ENCODE measurements at places on chromosomes 5 and 9.

DNA sequence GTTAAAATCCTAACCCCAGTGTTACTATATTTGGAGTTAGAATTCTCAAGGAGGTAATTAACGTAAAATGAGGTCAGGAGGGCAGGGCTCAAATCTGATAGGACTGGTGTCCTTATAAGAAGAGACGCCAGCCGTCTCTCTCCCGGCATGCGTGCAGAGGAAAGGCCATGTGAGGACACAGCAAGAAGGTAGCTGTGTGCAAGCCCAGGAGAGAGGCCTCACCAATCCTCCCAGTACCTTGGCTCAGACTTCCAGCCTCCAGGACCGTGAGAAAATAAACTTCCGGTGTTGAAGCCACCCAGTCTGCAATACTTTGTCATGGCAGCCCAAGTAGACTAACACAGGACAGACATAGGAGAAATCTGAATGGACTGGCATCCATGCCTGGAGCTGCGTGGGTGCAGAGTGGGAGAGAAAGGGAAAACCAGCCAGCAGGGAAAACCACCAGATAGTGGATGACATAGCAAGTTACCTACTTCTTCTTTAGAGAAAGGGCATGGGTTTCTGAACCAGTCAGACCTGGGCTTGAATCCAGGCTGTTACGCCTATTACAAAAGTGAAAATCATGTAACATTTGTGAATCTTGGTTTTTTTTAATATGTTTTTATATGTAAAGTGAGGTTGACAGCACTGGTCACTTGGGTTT is 89.2 kb downstream of the FSTL4 start:
- DNase-seq, result no peak

- no peak for DNase-seq
Observed at GRCh38 chr5:60196385-60197113, 303.0 kb upstream of the PDE4D start.

GRCh38 chr5:110638970-110639902 is 87.2 kb downstream of the TMEM232 start:
- no peak for DNase-seq

DNA sequence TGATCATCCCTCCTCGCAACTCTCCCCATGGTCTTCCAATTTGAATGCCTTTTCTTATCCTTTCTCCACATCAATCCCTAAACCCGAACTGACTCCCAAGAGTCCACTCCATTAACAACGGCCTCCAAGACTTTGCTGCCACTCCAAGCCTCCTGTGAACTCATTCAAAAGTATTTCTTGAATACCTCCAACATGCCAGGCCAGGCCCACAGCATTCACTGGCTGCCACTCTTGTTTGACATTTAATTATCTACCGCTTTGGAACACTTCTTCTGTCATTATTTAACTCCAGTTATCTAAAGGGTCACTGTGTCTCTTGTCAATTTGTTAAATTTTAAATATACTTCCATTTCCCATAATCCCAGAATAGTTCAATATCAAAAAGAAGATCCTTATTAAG is 378.9 kb downstream of the EFNA5 start:
- no peak for DNase-seq

GRCh38 chr9:112433499-112434392 is 52.9 kb upstream of the KIAA1958 start:
- no peak for DNase-seq

GRCh38 chr9:35556776-35557175 is 48.3 kb upstream of the TESK1 start:
- DNase-seq, result no peak

GRCh38 chr5:168583742-168584482 is 4.7 kb upstream of the PANK3 start:
- no peak for DNase-seq

DNA sequence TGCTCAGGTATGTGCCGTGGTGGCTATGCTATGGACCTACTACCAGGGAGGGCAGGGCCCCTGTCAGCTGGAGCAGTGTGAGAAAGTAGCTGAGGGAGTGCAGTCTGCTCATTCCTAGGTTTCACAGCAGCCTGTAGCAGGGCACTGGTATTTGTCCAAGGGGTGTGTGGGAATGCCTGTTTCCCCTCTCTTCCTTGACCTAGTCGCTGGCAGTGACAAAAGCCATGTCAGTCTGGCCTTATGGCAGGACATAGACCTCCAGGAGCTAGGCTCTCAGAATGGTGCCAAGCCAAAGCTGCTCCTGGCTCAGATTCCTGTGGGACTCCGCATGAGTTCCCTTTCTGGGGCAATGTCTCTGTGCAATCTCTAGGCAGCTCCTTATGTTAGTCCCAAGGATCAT is 253.9 kb upstream of the TYRP1 start:
- DNase-seq, result no peak

DNA sequence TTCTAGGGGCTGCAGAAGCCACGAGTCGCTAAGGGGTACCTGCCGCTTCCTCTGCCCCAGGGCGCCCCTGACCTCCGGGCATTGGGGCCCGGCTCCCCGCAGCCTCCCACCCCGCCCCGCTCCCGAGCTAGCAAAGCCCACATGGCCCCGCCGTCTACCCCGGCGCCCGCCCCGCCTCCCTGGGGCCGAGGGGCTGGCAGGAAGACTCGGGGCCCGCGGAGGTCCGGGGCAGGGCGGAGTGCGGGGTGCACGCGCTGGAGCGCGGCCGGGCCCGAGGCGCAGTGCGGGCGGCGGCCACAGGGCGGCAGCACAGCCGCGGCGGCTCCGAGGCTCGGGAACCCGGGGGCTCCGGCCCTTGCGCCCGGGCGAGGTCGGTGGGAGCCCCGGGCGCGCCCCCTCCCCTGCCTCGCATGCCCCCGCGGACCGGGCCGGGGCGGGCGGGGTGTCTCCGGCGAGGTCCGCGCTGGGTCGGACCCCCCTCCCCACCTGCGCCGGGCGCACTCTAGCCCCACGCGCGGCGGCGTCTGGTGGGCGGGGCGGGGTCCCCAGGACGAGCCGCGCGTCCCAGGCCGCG is 6.7 kb downstream of the NRARP start:
- no peak for DNase-seq

DNA sequence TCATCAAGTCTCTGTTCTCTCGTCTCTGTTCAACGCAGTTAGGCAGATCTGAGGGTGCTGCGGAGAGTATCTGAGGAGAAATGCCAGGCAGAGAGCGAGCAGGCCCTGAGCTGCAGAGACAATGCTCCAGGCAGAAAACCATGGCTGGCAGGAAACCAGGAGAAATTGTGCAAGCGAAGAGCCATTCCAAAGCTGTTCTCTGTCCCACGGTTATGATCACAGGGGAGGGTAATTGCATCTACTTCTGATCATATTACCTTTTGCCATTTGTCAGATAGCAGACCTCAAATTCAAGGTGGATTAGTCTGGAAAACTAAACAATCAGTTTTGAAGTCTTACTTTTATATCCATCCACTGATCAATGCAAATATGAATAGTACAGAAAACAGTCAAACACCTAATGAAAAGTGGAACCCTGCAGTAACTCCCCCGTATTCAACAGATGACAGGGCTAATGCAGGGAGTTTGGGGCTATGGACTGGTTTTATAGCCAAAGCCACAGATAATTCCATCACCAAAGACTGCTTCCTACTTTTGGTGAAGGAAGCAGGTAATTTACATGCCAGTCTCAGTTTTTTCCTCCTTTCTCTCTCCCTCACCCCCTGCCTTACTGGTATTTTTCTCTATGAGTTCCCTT is 228.0 kb downstream of the DCP2 start:
- DNase-seq, result no peak

GRCh38 chr5:157558041-157558595 is 17.5 kb downstream of the ADAM19 start:
- DNase-seq, result no peak

DNA sequence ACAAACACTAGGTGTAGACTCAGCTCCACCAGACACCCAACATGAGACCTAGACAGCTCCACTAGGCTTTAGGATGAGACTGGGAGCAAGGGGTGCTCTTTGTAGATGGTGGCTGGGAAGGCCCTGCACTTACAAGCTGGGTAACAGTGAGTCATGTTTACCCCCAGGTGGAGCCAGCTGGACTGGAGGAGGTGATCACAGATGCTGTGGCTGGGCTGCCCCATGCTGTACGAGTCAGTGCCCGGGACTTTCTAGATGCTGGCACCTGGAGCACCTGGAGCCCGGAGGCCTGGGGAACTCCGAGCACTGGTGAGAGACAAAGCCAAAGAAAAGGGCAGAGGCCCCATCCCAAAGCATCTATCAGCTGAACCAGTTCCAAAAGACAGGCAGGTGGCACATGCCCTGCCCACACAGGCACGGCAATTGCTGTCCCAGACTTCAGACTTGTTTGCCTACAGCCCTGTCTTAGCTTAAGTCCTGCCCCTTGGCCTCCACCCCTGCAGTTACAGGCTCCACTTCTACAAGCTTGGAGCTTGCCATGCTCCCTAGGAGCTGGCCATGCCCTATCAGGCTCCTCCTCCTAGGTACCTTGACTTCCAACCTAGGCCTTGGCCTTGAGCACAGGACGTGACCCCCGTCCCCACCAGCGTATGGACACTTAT is 2.7 kb downstream of the CCL27 start:
- DNase-seq, result no peak

DNA sequence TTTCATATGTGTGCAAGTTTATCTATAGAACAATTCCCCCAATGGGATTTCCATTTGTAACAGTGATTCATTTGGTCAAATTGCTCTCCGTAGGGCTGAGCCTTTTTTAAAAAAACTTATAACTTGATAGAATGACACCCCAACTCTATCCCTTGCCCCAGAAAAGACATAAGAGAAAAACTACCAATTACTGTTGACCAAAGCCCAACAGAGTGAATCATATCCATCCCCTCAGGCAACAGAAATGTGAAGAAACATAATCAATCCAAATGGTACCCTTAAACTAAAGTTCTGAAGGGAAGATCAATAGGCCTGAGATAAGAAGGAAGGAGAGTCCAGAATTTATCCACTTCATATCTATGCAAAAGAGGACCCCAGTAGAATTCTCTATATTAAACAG is 17.8 kb downstream of the TICAM2 start:
- DNase-seq, result no peak

DNA sequence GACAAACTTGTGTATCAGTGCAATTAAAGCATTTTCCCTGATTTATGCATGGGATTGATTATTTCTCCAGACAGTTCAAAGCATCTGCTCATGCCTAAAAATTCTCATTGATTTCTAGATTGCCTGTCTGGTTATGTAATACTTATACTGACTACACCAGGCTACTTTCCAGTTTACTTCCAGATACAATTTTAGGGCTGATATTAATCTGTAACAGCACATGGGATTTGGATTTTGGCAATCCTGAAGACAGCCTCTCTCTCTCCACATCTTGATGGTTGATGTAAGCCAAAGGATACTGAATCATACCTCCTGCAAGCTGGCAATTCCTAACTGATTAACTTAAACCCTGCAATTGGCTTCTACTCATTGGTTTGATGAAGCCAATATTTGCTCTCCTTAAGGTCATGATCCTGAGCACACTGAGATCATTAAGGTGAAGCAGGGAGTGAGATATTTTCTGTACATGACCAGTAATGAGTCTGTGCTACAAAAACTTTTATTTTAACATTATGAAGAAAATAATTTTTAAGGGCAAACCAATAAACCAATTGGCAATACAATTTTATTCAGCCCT is 25.7 kb upstream of the FBXL7 start:
- DNase-seq, result no peak

DNA sequence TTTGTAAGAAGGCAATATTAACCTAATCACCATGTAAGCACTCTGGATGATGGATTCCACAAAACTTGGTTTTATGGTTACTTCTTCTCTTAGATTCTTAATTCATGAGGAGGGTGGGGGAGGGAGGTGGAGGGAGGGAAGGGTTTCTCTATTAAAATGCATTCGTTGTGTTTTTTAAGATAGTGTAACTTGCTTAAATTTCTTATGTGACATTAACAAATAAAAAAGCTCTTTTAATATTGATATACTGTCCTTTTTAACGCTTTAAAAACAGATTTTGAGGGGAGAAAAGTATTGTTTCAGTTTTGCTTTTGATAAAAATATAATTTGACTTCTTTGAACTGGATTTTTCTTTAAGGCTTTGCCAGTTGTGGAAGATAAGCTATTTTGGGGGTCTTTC is 59.8 kb downstream of the LMNB1 start:
- DNase-seq, result no peak

DNA sequence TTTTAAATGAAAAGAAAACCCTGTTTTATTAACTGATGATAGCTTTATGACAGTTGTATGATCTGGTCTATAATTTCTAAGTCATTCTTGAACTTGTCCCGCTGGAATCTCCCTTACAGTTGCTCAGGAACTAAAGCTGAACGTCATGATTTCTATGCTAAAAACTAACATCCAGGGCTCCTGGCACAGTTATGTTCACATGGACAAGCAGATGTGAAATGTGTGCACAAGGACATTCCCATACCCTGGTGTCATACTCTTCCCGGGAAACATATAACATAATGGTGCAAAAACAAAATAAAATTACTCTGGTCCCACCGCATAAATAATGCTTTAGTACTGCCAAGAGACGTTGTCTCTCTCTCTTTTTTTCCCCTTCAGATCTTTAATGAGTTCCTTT is 134.9 kb downstream of the PRDM6 start:
- DNase-seq, result no peak

- DNase-seq, result no peak
Observed at GRCh38 chr9:97039514-97039860, 545 bp upstream of the CTSV start.

DNA sequence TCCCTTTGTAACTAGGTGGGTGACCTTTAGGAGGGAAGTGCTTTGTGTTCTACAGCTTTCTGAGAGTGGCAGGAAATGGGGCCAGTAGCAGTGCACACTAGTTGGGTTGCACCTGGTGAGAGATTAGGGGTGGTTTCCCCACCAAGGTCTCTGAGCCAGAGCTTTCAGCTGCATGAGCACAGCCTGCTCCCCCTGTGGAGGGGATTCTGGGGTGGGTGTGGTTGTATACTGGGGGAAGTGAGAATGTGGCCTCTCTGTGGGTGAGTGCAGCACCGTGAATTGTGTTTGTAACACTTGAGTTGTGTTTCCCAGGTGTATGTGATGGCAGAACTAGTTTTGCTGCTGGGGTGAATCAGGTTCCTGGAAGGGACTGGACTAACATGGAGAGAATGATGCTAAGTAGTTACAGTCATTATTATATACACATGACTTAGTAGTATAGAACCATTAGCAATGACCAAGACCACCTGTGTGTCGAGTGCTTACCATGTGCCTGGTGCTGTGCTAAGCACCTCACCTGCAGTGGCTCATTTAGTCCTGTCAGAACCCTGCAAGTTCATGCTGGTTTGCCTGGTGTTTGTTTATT is 11.8 kb upstream of the CXXC5 start:
- DNase-seq, result no peak

DNA sequence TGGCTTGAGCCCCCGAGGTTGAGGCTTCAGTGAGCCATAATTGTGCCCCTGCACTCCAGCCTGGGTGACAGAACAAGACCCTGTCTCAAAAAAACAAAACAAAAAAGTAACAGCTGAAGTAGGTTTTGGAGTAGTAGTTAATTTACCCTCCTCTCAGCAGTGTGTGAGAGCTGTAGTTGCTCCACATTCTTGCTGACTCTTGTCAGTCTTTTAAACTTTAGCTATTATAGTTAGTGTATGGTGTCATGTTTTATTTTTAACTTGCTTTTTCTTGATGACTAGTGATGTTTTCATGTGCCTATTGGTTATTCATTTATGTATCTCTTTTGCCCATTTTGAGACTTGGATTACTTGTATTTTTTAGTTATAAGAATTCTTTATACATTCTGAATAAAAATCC is 52.9 kb upstream of the DHFR start:
- DNase-seq, result no peak

GRCh38 chr9:98193336-98193944 is 1.0 kb upstream of the CORO2A start:
- no peak for DNase-seq
